ENCODE measurements at places on chromosomes 3 and 15. TPM values are rescaled to one million over a fixed set of nuclear protein-coding genes. Genes with fewer than 3 reads are reported as not detected.
A peak's percentile ranks its signal among the peaks of the same experiment; 100 is the strongest.

DNA sequence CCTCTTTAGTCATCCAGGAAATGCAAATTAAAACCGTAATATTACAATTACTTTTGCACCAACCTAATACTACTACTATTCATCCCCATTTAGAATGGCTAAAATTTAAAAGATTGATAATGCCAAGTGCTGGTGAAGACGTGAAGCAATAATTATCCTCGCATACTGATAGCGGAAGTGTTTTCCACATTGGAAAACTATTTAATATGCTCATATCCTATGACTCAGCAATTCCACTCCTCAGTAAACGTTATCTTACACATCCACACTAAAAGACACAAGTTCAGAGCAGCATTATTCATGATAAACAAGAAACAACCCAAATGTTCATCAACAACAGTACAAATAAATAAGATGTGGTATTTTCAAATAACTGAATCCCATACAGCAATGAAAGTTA, 70.6 kb downstream of the VPS13C start:
- no peak for DNase-seq

- DNase-seq, result peak; percentile 73
Observed at GRCh38 chr15:78084449-78084750, 6.9 kb upstream of the TBC1D2B start.

CHRFAM7A gene
- total RNA-seq, result 2.0 TPM

- DNase-seq, result no peak
Observed at GRCh38 chr15:66704803-66705153, 2.7 kb downstream of the SMAD6 start.

LIPH gene
- 0.22 TPM for total RNA-seq

ZNF620 gene
- total RNA-seq, result 1.6 TPM

DNA sequence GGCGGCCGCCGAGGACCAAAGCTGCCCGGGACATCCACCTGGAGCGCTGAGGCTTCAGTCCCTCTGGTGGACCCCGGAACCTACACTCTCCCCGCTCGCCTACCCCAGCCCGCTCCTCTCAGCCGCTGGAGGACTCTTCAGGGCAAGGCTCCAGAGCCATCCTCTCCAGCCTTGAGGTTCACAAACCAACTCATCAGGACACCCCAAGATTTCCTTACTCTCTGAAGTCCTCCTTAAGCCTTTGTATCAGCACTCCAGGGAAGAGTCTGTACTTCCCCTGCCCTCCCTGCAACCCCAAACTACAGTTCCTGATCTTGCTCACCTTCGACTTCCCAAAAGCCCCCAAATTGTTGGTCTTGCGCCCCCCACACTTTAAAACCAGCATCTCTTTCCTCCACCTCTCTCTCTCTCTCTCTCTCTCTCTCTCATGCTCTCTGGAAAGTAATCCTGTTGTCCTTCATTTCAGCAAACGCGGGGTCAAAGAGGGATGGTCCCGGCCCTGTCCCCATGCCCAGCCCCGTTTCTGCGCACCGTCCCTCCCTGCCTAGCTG, 438 bp downstream of the THBS1 start:
- no peak for DNase-seq

- DNase-seq, result no peak
Observed at GRCh38 chr15:72783004-72783639, 436 bp downstream of the ADPGK start.

LRCH3 gene
- 17.9 TPM for total RNA-seq

GRCh38 chr3:183214277-183214612, 38.8 kb upstream of the B3GNT5 start:
- no peak for DNase-seq

- no peak for DNase-seq
Observed at GRCh38 chr3:39419742-39420315, 13.3 kb downstream of the RPSA start.

DNA sequence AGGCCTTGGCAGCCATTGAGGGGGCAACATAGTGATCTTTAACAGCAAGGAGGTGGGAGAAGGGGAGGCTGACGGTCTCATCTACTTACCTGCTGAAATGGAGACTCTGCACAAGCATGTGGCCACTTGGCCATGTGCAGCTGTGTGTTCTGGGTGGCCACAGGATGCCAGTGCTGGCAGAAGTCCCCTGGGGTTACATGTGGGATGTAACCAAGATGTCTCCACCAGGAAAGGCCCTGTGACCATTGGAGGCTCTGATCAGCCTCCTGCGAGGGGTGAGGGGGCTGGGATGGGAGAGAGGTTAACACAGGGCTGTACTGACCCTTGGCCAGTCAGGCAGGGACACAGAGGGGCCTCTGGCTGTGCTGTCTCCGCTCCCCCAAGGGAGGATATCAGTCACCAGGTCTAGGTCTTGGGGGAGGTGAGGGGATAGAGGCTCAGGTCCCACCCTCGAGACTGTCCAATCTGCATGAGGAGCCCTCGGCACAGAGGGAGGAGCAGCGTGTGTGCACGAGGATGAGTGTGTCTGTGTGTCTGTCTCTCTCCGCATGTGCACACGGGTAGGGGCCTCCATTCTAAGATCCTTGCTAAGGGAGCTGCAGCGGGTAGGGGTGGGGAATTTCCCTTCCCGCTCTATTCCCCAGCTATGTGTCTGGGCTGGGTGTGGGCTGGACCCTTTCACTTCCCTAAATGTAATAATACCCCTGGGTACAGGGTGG, 19.5 kb downstream of the PRKCD start:
- DNase-seq, result no peak

- DNase-seq, result no peak
Observed at GRCh38 chr3:102038477-102039142, 189.3 kb downstream of the NFKBIZ start.

EXOSC7 gene
- total RNA-seq, result 23.1 TPM

KCNMB3 gene
- 0.92 TPM for total RNA-seq

CHRNA5 gene
- total RNA-seq, result 3.7 TPM

GRCh38 chr15:33430577-33430976, 119.8 kb downstream of the RYR3 start:
- no peak for DNase-seq

- no peak for DNase-seq
Observed at GRCh38 chr3:71629289-71629688, 45.8 kb upstream of the FOXP1 start.

UNC13C gene
- total RNA-seq, result 0.08 TPM

DNA sequence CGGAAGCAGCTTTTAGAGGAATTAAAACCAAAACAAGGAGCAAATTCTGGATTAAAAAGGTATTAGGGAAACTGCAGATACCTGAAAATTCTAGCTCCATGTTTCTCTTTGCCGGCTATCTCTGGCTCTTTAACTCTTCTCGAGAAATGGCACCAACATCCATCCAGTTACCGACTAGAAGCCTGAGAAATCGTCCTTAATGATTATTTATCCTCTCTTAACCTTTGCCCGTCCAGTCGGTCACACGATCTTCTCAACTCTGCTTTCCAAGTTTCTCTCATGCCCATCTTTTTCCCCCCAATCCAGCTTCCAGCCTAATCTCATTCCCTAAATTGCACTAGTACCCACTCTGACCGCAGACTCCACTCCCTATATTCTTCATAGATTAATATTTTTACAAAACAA, 596 bp upstream of the SGO1 start:
- no peak for DNase-seq

- peak; percentile 71 for DNase-seq
Observed at GRCh38 chr3:129985113-129985512, 10.6 kb downstream of the TRH start.

GRCh38 chr3:97990624-97991292, 18.5 kb upstream of the RIOX2 start:
- no peak for DNase-seq

DNA sequence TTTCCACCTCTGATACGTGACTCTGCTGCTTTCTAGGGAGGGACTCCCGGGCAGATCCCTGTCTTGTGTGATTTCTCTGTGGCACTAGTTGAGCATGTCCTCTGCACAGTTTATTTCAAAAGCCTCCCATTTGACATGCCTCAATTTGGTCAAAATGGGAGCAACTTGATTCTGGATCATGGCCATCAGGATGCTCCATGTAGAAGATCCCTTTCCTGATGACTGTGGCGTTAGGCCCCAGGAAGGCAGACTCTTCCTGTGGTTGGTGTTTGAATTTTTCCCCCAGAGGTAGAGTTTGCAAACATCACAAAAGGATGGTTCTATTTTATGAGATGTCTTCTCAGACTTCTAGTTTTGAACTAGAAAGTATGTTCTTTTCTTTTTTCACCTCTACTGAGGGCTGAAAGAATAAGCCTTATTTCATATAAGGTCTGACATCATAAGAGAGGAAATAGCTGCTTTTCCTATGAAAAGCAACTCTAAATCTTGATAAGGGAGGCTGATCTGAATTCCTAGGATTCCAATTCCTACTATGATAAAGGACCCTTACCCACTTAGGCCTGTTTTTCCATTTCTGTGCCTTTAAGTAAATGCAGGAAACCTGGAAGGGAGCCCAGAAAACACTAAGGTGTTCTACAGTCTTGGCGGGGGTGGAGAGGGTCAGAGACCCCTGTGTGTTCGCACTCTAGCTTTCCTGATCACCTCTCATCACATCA, 243.8 kb upstream of the CHRM5 start:
- no peak for DNase-seq

CHRM5 gene
- not detected for total RNA-seq

GRCh38 chr3:197253238-197253947, 45.0 kb downstream of the DLG1 start:
- no peak for DNase-seq

WDR72 gene
- not detected for total RNA-seq

DNA sequence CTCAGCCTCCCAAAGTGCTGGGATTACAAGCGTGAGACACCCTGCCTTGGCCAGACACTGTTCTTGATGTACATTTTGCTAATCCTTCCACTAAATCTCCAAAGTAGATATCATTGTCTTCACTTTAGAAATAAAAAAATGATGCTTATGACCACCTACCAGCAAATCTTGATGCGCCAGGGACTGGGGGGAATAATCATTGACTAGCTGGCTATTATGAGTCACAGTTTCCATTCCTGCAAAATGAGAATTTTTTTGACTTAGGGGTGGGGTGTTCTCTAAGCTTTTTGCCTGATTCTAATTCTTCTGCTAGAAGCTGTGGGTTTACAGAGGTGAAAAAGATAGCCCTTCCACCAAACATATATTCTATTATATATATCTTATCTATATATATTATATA, 17.1 kb upstream of the RFC4 start:
- no peak for DNase-seq

DNA sequence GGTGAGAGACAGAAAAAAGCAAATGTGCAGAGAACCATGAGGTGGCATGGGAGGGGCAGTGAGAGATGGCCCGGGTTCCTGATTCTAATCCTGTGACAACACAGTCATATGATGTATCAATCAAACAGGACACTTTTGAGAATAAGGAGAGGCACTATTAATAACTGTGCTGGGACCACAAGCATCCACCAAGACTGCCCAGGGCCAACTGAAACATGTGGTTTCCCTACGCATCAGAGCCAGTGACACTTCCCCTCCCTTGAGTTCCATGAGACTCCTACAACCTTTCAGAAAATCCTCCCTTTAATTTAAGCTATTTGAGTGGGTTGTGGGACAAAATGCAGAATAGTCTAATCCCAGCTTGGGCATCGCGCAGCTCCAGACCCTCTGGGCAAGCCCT, 17.4 kb downstream of the SH3BP5 start:
- DNase-seq, result no peak

KNG1 gene
- total RNA-seq, result 0.62 TPM

DNA sequence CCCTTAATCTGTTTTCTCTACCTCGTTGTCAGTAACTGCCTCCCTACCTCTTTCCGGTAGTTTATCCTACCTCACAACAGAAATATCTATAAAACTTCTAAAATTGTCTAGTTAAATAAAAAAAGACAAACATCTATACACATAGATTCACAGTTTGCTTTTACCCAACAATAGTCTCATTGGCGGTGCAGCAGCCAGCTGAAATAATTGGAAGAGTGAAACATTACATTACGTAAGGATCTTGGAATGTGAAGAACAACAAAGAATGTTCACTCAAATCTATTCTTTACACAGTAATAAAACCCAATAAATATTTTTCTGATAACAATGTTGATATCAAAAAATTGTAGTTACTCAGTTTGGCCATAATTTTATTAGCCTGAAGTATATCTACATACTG, 115.5 kb upstream of the ARPP21 start:
- no peak for DNase-seq

GAP43 gene
- 0.22 TPM for total RNA-seq

ITIH1 gene
- total RNA-seq, result not detected

- DNase-seq, result no peak
Observed at GRCh38 chr3:145188079-145188770, 972.8 kb downstream of the PLOD2 start.

- DNase-seq, result no peak
Observed at GRCh38 chr3:53042651-53043050, 3.2 kb downstream of the SFMBT1 start.

- peak; percentile 86 for DNase-seq
Observed at GRCh38 chr3:150545419-150546225, 674 bp downstream of the SERP1 start.

TGFBR2 gene
- 186 TPM for total RNA-seq

GRCh38 chr15:59176653-59177316, 29.9 kb upstream of the LDHAL6B start:
- no peak for DNase-seq
